Hematopoietic multipotent progenitor cell treated with erythropoietin and hydrocortisone succinate and interleukin-3 and kit ligand, for 17 days (in vitro differentiated cells): ENCODE measurements at places on chromosomes 1 and 21.

DNA sequence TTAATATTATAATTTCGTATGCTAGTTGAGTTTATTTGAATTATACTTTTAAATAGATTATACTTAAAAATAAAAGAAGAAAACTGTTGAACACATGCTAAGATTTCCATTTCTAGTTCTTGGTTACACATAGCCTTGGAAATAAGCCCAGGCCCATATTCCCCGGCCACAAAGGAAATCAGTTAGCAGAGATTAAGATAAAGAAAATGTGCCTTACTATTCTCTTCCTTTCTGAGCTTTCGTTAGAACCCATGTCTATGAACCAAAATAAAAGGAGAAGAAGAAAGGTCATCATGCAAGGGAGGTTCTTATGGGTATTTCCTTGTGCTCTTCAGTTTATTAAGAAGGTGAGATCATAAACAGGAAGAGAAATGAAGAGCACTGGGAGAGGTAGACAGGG lies 32.3 kb upstream of the CRP start:
- DNase-seq = no peak

DNA sequence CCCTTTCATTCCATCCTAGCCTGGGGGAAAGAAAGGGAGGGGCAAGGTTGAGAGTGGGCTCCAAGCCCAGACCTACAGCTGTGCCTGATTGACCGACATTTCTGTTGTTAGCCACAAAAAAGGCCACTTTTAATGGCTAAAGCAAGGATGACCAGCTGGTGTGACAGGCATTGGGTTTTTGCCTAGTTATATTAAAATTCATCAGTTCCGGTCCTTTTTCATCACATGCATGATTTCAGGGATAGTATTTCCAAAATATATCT lies 192.3 kb downstream of the ZNF326 start:
- no peak for DNase-seq

DNA sequence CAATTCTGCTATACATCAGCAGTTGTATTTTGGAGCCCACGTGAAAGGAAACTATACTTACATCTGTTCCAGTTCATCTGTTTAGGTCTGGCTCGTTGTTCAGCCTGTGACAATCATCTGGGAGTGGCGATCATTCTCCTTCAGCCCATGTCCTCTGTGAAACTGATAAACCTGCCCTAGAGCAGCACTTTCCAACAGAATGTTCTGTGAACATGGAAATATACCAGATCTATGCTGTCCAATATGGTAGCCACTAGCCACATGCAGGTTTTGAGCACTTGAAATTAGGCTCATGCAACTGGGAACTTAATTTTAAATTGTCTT lies 24.5 kb upstream of the COQ8A start:
- DNase-seq = no peak

DNA sequence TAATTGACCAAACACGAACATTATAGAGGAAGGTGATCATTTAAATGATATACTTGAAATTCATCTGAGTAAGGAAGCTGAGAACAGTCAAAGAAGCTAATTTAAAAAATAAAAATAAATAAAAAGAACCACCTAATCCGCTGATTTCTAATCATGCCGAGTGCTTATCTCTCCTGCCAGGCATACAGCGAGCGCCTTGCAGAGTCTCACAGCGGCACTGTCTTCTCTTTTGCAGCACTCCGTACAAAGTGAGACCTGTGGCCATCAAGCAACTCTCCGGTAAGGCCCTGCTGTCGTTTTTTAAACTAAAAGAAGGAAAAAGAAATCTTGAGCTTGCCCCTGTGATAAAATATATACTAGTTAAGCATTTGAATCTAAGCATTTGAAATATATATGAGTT lies 45.3 kb downstream of the PDE9A start:
- DNase-seq = no peak

GRCh38 chr1:117826540-117827078 lies 102.8 kb downstream of the GDAP2 start:
- no peak for DNase-seq

- DNase-seq = no peak
Measured at GRCh38 chr1:169495046-169495775, 9.5 kb upstream of the SLC19A2 start.

- no peak for DNase-seq
Measured at GRCh38 chr1:51558375-51558924, 39.4 kb upstream of the EPS15 start.

- no peak for DNase-seq
Measured at GRCh38 chr1:4062992-4063391, 162.9 kb upstream of the C1orf174 start.

DNA sequence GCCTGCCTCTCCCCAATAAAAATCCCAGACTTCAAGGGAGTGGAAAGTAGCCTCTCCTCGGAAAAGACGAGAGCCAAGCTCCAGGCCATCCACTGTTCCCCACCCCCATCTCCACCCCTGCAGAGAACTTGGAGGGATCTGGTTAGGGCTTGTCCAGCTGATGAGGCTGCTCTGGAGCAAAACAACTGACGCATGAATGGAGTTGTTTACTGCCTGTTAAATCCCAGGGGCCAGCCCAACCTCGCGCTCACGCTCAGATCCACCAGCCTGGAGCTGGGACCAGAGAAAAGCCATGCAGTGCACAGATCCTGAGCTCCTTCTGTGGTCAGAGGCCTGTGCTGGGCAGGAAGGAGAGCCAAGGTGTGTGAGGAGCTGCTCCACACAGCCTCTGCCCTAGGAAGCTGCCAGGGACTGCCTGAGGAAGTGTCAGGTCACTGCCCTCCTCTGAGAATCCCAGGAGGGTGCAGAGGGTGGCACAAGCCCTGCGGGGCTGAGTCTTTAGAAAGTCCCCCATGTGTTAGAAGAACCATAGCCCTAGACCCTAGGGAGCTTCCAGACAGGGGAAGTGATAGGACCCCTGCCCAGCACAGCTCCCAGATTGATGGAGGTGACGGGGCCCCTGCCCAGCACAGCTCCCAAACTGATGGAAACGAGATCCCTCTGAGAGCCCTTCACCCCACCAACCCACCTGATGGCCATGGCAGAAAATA lies 109.0 kb upstream of the IPO9 start:
- no peak for DNase-seq

- no peak for DNase-seq
Measured at GRCh38 chr1:85992791-85993190, 163.8 kb downstream of the COL24A1 start.

DNA sequence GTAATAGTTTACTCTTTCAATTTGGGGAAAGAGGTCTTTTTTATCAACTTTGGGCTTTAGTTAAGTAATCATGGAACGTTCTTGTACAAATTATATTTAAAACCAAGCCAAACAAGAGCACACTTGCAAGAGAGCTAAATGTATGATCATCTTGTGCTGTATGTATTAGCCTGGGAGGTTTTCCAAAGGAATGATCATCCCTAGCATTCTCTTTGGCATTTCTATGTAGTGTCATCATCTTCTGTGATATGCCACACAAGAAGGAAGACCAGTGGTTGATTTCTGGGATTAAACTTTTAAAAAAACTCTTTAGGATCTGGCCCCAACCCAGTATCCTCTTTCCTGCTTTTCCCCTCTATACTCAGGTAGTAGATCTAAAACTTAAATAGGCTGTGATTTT lies 38.4 kb upstream of the KCNQ4 start:
- no peak for DNase-seq

- DNase-seq = no peak
Measured at GRCh38 chr1:55868026-55868425, 652.9 kb upstream of the USP24 start.

DNA sequence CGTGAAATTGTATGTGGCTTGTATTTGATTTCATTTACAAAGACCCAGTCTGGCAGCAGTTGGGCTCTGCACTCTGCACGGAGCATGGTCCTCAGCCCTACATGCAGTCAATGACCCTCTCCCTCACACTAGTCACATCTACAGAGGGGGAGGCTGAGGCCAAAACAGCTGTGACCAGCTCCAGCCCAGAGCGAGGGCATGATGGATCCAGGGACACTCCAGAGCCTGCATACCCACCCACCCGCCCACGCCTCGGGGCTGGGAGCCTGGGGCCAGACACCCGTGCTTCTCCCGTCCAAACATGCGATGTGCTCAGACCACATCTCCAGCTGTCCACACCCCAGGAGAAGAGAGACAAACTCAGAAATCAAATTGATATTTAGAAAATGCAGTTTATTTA lies 14.0 kb upstream of the PRDM16 start:
- no peak for DNase-seq

DNA sequence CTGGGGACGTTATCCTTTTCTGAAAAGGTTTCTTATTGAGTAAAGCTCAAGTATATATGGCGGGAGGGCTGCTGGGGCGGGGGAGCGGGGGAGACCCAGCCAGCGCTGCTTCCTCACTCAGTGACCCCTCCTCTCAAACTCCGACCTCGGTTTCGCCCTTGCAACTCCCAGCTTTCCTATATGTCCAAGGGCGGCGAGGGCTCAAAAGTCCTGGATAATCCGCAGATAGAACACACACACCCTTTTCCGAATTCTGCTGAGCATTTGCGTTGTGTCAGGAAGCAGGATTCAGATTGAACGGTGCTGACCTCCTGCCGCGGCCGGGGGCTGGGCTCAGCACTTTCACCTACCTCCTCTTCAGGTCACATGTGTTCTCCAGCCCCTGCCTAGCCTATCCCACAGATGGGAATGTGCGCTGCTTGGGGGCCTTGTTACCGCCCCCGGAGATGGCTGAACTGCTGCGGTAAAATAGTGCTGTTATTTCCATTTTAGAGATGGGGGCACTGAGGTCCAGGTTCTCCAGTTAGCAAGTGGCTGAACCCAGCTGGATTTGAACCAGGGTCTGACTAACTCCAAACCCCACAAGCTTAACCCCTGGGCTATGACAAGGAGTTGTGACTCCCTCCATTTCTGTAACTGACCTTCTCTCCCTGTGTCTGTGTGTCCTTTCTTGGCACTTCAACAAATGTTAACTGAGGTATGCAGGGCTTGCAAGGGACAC lies 795 bp upstream of the AHDC1 start:
- no peak for DNase-seq

- DNase-seq = no peak
Measured at GRCh38 chr1:9612162-9612845, 23.6 kb downstream of the TMEM201 start.

GRCh38 chr1:101520302-101520701 lies 283.5 kb downstream of the S1PR1 start:
- DNase-seq = no peak

DNA sequence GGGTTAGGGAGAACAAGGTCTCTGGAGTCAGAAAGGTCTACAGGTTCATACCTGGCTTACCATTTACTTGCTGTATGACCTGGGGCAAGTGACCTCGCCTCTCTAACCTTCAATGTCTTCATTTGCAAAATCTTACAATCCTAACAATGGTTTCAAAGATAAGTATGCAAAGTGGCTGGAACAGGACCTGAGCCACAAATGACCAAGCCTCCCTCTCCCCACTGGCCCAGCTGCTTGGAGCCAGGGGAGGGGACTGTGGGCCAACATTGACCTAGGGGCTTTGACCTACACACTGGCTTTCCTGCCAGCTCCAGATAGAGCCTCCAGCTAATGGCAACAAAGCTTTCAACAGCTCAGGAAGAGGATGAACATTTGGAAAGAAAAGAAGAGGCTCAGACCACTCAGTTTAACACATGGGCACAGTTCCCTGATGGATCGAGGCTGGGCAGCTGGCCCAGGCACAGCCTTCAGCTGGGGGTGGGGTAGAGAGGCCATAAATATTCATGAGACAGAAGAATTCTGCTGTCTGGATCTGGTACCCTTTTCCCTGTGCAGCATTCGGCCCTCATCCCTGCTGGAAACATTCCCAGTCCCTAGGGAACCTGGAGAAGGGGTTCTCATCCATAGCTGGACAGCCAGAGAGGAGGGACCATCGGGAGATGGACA lies 12.9 kb downstream of the PTAFR start:
- no peak for DNase-seq

GRCh38 chr1:6208723-6209660 lies 3.1 kb downstream of the RNF207 start:
- DNase-seq = no peak

DNA sequence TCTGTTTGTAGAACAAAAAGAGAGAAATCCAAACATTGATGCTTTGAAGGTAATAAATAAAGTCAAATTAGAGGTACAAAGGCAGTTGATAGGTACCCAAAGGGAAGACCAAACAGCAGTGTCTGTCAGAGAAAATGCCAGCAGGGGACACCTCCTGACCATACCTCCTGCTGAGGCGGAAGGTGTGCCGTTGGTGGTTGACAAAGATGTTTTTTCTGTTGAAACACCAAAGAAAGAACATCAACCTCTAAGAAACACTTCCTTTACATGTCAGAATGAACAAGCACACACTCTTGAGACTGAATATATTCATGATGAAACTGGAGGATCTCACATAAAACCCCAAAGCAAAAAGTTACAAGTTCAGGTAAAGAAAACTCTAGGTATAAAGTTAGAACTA lies 128.3 kb downstream of the MACF1 start:
- no peak for DNase-seq

GRCh38 chr1:211628417-211628816 lies 47.0 kb downstream of the NEK2 start:
- DNase-seq = no peak

DNA sequence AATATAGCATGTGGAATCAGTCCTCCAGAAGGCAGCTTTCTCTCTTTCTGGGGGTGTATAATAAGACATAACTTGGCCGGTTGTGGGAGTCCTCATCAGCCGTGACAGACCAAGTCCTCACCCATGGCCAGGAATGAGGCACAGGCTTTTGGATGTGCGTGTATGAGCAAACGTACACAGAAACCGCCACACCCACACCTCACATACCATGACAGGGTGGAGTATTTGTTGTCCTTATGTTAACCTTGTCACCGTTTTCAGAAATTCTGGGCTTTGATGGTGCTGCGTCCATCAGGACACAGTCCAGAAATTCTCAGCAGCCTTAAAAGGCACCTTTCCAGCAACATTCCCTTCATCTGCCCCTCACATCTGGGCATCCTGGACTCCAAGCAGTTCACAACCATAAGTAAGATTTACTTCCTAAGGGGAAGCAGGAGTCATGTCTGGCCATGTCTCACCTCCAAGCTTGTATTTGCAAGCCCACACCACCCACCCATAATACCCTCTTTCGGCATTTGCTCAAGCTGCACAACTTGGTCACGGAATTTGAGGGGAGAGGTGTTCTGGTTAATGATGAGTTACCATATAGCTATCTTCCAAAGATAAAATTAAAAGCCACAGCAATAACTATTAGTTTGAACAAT lies 12.4 kb downstream of the C1orf116 start:
- peak; percentile 63 for DNase-seq

DNA sequence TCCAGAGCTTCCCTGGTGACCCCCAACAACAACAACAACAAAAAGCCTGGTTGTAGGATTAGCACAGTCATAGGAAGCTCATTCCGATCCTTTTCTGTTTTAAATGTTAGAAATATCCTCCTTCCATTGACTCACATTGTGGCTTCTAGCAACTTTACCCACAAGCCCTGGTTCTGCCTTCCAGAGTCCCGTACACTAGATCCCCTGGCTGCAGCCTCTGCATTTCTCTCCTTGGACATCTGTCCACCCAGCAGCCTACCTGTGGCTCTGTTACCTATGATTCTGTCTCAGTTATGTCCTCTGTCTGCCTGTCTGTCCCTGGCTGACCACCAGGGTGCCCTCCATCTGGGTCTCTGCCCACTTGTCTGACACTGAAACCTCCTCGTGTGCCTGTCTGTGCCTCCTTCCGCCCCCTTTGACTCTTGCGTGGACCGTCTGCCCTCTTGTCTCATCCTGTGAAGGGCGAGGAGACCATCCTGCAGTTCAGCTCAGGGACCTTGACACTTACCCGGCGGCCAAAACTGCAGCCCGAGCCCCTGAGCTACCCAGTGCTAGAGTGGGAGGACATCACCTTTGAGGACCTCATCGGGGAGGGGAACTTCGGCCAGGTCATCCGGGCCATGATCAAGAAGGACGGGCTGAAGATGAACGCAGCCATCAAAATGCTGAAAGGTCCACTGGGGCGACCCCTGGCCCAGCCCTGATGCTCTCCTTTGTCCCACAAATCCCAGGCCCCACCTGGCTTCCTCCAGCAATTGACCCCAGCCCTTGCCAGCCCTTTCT lies 16.1 kb downstream of the TIE1 start:
- DNase-seq = no peak

- DNase-seq = no peak
Measured at GRCh38 chr1:179302070-179302469, 8.5 kb downstream of the SOAT1 start.
